SW480 (cell line): ENCODE measurements at places on chromosomes 1 and 21.
A peak's percentile ranks its signal among the peaks of the same experiment; 100 is the strongest.

DNA sequence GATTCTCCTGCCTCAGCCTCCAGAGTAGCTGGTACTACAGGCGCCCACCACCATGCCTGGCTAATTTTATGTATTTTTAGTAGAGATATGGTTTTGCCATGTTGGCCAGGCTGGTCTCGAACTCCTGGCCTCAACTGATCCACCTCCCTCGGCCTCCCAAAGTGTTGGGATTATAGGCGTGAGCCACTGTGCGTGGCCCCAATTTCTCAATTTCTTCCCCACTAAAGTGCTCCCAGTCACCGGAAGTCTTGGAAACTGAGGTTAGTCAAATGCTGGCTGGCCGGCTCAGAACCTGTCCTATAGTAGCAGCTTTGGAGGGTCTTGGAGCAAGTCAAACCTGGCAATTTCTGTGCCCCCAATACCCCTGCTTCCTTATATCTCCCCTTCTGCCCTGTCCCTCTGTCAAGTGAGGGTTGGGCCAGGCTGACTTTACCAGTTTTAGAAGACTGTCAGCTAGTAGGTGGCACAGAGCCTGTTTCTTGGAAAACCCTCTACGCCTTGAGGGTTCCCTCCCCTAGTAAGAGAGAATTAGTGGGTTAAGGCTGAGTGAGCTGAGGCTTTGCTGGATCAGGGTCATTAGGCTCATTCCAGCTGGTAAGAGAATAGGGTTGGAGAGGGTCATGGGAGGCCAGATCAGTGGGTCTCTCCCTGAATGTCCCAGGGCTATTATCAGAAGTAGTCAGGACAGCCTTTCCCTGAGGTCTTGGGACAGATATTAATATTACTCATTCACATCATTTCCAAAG is 8.3 kb upstream of the EPB41 start:
- no peak for DNase-seq

DNA sequence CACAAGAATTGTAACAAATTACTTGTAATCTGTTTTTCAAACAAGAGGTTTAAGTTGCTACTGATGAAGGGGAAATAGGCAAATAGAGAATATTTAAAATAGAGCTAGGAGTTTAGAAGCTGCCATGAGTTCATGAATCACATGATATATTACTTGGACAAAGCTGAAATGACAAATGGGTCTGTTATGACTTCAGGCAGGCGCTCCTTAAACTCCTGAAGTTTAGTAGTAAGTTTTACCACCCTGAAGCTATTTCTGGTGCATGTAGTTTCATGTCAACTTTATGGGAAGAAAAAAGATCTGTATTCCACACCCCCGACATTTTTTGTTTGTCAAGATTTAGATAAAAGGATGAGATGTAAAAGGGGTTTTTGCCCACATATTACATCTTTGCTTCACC is 58.5 kb downstream of the PLA2G4A start:
- no peak for DNase-seq

DNA sequence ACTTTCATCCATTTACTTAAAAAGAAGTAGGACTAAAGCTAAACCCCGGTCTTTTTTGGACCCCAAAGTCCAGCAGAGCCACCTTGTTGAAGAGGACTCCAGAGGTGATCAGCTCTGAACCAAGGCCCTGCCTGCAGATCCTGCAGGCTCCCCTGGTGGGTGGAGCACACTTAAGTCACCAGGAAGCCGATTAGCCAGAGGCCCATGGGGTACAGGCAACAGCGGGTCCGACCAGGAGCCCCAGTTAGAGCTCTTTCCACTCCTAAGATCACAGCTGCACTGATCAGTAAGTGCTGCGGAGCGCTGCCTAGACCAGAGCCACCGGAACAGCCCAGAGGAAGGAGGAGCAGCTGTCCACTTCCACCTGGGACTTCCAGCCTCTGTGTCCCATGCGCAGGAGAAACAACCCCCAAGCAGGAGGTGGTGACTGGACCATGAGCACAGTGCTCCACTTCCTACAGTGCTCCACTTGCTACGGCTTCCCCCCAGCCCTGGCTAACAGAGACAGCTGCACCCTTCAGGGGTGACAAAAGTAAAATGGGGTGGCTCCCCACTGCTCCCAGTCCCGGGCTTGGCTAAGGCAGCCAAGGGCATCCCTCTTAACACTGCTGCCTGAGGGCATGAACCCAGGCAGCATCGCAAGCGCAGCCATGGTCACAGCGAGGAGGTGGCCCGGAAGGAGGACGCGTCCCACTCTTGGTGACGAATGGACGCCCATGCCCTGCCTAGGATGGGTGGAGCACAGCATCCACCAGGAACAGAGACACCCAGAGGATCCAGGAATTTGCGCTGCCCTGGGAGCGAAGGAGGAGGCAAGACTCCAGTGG is 58.0 kb downstream of the NPHP4 start:
- no peak for DNase-seq

DNA sequence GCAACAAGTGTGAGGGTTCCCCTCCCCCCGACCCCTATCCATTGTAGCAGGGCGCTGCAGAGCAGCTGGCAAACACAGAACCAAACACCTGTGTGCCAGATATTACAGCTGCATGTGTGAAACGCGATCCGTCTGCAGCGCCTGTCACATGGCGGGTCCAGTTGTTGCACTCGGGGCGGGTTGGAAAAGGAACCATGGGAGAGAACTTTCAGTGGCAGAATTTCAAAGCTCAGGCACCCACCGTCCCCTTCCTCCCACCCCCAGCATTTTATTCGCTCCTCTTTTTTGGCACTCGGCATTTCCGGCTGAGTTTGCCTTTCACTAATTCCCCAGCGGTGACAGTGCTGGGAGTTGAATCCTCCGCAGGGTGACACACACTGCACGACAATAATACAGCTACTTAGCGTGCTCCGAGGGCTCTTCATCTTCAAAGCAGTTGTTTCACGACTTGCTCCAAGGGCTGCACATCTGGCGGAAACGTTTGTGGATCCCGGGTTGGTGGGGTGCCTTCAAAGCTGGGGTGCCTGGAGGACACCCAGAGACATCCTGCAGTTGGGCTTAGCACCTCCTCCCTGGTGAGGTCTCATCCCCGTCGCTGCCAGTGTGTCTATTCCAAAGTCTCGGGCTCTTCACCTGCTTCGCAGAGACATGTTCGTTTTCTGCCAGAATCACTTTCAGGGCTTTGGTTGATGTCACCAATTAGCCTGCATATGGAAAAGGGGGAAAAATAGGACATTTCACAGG is 180.7 kb downstream of the ZBTB18 start:
- DNase-seq, result peak; percentile 46

DNA sequence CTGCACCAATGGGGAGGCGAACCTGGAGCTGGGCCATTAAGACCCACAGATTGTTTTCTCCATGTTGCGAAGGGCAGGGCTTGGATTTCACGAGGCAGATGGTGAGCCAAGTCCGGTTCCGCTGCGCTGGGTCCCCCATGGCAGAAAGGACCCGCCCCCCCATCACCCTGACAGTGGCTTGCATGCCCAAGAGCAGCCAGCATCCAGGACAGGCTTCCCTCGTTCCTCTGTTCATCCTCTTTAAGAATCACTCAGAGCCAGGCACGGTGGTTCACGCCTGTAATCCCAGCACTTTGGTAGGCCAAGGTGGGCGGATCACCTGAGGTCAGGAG is 15.8 kb upstream of the NPHP4 start:
- no peak for DNase-seq

- no peak for DNase-seq
Observed at GRCh38 chr21:26719750-26720149, 125.5 kb downstream of the ADAMTS1 start.

DNA sequence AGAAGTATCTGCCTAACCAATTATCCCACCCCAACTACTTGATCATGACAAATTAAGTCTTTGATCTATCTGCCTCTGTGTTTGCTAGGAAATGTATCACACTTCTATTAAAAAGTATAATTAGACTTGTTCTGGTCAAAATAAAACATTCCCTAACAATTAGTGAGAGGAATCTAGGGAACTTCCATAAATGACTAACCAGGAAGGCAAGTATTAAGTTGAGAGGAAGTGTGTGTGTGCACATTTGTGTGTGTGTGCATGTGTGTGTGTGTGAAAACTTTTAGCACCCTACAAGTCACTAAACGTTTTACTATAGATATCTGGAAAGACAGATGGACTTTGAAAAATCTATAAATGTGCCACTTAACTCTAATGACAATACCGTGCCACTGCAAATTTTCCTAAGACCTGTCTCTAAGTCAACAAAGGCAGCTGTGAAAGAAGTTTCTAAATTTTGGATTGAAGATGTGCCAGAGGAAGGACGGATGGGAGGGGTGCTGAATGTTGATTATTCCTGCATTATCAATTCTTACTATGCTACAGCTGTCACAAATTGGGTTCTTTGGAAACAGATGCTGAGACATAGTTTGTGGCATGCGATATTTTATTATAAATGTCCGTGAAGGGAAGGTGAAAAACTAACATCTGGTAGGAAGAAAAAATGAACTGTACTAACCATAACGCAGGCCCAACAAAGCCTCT is 567.1 kb downstream of the PTPRC start:
- DNase-seq, result no peak

DNA sequence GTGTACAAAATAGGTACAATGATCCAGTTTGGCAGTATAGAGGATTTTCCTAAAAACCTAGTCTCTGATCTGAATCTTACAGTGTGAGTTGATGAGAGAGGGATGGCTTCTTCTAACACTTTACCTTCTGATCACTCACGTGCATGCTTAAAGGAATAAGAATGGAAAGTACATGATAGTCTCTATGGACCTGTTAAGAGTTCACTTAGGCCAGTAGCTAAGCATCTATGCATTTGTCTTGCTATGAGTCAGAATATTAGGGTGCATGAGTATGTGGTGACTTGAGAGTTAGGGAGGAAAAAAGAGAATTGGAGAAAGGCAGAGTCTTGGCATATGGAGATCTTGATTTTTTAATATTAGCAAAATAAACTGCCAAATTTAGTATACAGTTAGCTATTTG is 206.3 kb downstream of the COL11A1 start:
- no peak for DNase-seq

GRCh38 chr1:88404582-88404981 is 279.5 kb upstream of the PKN2 start:
- DNase-seq, result no peak

DNA sequence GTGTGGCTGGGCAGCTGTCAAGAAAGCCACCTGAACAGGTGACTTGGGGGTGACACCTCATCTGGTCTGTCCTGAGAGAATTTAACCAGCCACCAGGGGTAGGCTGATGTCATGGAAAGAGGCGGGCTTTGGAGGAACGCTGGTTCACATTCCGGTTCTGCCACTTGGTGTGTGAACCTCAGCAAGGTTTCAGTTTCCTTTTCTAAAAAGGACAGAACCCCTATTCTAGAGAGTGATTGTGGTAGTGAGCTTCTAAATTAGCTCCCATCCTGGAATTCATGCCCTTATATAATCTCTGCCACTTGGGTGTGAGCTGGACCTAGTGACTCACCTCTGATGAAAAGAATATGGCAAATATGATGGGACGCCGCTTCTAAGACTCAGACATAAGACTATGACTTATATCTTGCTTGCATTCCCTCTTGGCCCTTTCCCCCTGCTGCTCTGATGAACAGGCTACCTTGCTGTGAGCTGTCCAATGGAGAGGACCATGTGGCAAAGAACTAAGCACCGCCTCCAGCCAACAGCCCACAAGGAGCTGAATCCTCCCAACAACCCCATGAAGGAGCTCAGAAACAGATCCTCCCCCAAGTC is 332.1 kb downstream of the RRAGC start:
- peak; percentile 33 for DNase-seq

DNA sequence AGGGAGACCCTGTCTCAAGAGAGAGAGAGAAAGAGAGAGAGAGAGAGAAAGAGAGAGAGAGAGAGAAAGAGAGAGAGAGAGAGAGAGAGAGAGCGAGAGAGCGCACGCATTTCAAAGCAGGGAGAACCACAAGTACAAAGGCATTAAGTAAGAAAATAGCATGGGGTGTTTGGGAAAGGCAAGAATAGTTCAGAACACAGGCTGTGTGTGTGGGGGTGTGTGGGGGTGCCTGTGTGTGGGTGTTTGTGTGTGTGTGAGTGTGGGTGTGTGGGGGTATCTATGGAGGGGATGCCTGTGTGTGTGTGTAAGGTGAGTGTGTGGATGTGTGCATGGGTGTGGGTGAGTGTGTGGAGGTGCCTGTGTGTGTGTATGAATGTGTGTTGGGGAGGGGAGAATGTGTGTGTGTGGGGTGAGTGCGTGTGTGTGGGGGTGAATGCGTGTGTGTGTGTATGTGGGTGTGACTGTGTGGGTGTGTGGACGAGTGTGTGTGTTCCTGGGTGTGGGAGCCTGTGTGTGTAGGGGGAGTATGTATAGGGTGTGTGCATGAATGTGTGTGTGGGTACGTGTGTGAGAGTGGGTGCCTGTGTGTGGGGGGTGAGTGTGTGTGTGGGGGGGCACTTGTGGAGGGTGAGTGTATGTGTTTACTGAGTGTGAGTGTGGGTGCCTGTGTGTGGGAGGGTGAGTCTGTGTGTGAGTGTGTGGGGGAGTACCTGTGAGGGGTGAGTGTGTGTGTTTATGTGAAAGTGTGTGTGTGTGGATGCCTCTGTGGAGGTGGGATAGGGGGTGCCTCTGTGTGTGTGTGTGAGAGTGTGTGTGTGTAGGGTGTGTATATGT is 19.1 kb upstream of the HDAC1 start:
- DNase-seq, result no peak

GRCh38 chr21:41610042-41610839 is 102.3 kb upstream of the TMPRSS2 start:
- DNase-seq, result peak; percentile 71

- DNase-seq, result no peak
Observed at GRCh38 chr1:96872757-96873156, 151.2 kb downstream of the PTBP2 start.

GRCh38 chr1:245622332-245623014 is 467.7 kb downstream of the KIF26B start:
- DNase-seq, result no peak

GRCh38 chr1:4058122-4058521 is 158.1 kb upstream of the C1orf174 start:
- DNase-seq, result no peak

- no peak for DNase-seq
Observed at GRCh38 chr1:12552951-12553921, 64.8 kb downstream of the DHRS3 start.

GRCh38 chr1:39258925-39259244 is 54.4 kb downstream of the MACF1 start:
- DNase-seq, result no peak

DNA sequence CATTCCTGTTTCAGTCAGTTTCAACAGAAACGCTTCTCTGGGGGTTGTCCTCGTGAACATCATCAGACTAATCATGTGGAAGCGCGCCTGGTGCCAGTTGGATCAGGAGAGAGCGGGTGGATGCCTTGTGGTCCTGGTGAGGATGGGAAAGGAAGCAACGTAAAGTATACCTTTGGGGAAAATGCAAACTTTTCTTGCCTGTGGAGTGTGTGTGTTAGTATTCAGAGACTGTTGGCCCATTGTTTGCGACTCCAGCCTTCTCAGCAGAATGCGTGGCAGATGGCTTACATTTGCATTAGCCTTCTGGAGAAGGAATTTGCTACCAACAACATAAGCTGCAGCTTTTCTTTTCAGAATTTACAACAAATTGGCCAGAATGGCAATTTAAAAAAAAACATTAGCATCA is 173.9 kb downstream of the RWDD3 start:
- no peak for DNase-seq

DNA sequence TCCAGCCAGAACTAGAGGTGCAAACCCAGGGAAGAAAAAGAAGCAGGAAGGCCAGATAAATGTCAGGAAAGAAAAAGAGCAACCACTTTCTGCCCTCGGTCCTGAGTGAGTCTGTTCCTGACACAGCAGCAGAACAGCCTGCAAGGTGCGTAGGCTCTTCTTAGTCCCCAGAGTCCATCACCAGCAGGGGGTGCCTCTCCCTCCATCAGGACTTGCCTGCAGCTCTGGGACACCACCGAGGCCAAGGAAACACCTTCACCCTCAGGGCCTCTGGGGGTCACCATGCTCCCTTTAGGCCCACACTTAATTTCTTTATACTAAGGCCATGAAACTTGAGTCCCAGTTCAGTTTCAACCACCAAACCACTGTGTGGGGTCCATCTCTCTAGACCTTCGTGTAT is 43.7 kb upstream of the NFASC start:
- DNase-seq, result no peak
